ENCODE measurements at places on chromosomes 7 and 10.

GRCh38 chr10:10332786-10333185 lies 684.9 kb upstream of the CELF2 start:
- DNase-seq: no peak

GRCh38 chr7:135448753-135449152 lies 61.1 kb downstream of the CNOT4 start:
- DNase-seq: no peak

DNA sequence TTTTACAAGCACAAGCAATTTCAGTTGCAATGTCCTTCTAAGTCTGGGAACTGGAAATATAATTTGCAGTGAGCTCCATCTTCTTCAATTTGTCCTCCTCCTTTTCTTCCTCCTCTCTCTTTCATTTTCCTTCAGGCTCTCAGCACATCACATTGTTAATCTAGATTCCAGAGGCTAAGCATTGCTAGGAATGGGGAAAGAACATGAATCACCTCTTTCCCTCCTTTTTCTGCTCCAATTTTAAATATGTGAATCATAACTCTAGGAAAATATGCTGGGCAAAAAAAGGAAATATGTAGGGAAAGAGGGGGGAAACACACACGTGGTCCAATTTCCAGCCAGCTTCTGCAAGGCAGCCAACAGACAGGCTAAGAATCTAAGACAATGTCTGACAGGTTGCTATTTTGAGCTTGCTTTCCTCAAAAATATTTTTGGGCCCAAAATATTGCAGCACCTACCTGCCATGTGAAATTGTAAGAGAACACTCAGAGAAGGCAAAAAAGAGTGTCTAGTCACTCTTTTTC lies 72.7 kb upstream of the NUPR2 start:
- no peak for DNase-seq

DNA sequence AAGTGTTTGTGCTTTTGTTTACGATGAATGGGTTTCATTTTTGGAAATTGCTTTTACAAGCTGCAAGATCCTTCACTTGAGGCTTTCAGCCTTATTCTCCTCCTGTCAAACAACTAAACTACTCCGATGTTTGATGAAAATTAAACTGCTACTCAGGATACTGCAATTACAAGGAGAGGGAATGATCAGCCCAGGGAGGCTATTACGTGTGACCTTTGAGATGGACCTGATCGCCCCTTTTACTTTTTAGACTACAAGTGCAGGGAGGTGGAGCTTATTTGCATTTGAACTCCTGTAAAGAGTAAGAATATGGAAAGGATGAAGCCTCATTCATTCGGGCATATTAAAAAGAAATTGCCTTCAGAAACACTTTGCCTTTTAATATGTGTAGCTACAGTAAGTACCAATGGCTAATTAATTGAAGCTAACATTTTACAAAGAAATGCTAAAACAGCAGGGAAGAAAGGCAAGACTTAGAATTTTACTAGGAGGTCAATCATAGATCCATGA lies 219.1 kb downstream of the PHTF2 start:
- no peak for DNase-seq

DNA sequence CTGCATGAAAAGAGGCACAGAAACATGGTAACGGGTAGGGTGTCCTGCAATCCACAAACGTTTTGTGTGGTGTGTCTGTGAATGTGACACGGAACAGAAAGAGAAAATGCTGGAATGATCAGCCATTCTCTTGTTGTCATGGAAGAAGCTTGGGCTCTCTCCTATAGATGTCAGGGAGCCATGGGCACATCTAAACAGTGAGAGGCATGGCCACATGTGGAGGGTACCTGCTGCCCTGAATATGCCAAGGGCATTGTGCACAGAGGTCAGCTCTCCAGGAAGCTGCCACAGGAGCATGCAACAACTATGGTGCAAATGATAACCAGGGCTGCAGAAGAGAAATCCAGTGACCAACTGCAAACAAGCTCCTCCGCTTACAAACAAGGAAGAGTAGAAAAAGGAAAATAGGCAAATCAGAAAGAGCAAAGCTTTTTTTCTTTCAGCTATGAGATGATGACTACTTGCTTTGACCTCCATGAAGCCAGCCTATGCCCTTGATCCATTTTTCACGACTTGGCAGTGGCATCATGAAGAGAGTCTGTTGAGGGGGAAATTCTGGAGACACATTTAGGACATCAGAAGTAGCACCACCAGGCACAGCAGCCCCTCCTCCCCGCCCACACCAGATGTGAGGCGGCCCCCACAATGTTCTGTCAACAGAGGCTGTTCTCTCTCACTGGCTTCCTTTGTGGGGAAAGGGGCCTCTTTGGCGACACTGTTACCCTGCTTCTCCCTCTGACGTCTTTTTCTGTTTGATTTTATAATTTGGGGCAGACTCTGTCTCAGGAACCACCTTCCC lies 4.8 kb upstream of the PDE1C start:
- no peak for DNase-seq

All from islet precursor cell (in vitro differentiated cells).